ENCODE measurements at places on chromosomes 7 and 10.

DNA sequence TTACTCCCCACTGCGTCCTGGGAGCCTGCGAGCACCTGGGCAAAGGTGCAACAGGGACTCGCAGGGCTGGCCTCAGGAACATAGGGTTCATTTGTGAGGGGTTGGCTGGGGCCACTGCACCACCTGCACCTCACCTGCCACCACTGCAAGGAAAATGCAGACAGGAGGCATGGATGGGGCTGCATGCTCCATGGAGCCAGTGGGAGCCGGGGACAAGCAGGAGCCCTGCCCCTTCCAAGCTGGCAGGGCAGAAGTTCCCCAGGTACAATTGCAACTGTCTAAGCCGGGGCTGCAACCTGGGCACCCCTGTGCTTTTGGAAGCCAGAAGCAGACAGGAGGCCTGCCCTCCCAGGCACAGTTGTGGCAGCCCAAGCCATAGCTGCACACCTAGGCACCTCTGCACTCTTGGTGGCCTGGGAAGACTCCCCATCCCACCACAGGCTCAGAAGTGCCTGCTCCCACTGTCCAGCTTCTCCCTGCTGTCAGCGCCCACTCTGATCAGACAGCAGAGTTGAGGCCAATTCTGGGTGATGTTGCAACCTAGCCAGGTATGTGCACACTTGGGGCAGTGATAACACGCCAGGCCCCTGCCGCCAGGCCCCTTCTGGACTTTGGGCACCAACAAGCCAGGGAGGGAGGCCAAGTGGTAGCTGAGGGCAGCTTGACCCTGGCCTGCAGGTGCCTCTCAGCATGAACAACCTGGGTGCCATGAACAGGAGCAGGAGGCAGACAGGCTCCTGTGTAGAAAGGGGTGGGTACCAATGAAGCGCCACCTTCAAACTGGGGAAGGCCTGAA, 58.2 kb downstream of the TMEM106B start:
- DNase-seq, result no peak

DNA sequence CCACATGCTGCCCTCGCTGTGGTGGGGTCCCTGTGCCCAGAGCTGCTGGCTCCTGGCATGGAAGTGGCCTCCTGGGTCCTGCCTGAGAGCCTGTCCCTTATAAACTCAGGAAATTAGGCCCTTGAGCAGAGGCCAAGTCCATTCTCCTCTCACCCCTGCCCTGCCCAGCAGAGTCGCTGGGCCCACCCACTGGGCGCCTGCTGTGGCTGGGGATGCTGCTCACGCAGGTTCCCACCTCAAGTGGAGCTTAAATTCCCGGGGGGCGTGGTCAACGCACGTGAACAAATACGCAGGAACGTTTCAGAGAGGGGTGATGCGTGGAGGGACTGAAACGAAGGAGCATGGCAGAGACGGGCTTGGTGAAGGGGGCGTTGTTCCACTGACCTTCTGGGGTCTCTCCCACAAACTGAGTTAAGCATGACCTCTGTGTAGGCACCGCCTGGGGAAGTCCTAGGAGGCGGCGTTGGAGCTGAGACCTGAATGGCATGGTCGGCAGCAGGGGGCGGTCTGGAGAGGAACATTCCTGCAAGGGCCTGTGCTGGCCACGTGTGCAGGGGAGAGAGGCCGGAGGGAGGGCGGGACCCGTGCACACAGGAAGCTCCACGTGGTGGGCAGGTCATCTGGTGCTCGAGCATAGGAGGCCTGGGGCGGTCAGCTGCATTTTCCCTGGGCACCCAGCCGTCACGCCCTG, 27.9 kb downstream of the FAM20C start:
- peak; percentile 34 for DNase-seq

DNA sequence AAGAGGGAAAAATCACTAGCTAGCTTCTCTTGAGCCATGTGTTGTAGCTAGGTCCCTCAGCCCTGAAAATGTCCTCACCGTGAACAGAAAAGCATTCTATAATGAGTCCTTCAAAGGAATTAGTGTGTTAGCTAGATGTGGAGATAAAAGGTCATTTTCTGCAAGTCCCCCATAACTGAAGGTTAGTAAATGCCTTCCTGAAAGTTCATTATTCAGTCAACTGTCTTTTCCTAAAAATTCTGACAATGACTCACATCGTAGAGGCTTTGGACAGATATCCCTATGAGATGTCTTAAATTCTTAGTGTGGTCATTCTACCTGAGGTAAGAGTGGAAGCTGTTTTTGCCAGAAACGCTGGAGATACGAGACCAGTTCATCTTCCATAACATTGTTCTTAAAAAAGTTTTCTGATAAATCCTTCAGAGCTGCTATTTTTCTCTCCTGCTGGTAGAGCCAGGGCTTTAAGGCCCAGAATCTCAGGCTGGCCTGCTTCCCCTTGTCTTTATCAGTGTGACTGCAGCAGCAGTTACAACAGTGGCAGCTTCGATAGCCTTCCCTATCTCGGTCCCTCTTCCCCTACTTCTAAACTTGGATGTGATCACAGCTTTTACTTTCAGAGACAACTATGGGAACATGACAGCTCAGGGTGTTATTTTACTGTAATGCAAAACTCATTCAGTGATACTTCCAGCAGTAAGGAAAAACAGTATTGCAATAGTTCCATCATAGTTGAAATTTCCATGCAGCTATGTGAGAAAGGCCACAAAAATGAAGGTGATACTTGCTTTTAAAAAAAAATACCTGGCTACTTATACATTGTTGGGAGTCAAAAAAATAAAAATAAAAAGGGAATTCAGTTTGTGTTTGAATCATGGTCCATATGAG, 37.3 kb upstream of the PRKAR2B start:
- no peak for DNase-seq

GRCh38 chr7:6159524-6160031, 112.8 kb downstream of the CYTH3 start:
- no peak for DNase-seq

- peak; percentile 49 for DNase-seq
These were observed 136.4 kb downstream of the BMPER start for GRCh38 chr7:34041707-34042106.

DNA sequence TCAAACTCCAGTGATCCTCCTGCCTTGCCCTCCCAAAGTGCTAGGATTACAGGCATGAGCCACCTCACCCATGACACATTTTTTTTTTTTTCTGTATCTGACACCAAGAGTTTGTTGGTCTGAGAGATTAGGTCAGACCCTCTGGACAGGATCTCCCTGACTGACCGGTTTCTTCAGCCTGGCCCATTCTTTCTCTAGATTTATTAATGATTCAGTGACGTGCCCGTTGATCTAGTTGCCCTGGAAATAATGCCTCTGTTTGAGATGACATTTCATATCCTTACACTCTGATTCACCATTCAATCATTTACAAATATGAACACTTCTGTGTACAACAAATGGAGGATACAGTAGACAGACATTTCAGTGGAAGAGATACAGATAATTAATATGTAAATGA, 1.4 kb upstream of the ZNF212 start:
- DNase-seq, result no peak

GRCh38 chr7:84245835-84246234, 51.2 kb upstream of the SEMA3A start:
- no peak for DNase-seq

GRCh38 chr7:140542228-140542603, 62.9 kb upstream of the MKRN1 start:
- peak; percentile 57 for DNase-seq

- DNase-seq, result peak; percentile 74
These were observed 689.7 kb upstream of the CELF2 start for GRCh38 chr10:10327934-10328333.

- DNase-seq, result no peak
These were observed 65.5 kb downstream of the FAM171A1 start for GRCh38 chr10:15305634-15306033.

- no peak for DNase-seq
These were observed 127.8 kb upstream of the CDK6 start for GRCh38 chr7:92964141-92964540.

DNA sequence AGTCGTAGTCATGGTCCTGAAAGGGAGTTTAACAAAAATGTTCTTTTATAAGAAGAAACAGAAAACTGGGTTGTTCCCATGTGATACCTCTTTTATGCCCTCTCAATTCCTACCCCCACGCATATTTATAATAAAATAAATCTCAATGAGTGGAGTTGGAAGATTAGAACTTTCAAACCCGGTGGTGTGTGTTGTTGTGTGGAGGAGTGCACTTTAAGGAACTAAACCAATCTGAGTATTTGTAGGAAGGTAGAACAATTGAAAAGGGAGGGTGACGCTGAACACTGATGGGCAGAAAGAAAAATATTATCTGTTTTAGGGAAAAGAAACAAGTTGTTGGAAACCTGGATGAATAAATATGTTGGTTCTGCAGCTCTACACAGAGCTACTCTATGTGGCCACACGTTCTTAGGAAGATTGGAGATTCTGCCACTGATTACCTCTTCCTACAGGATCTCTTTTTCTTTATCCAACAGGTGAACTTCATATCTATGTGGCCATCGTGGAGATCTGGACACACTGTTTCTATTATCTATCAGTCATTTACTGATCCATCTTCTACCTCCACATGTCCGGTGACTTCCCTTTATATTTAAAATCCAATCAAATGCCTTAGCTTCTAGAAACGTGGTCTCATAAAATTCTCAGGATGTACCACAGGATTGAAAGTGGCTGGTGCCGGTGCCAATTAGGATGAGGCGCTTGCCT, 13.1 kb upstream of the GATA3 start:
- no peak for DNase-seq

- DNase-seq, result peak; percentile 76
These were observed 364.1 kb downstream of the GATA3 start for GRCh38 chr10:8418631-8419030.

DNA sequence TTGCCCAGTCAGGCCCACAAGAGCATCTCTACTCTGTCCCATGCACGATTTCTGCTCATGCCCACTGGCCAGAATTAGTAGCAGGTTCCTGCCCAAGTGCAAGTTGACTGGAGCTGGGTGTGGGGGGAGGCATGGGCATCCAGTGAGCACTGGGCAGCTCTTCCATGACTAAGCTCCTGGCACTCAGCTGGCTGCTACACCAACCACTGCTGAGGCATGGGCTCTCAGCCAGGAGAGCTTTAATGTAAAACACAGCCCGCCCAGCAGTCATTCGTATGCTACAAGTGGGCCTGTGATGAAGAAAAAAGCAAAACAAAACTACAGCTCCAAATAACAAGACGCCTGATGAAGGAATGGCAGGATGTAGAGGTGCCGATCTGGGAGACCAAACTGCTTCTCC, 335.4 kb upstream of the PFKP start:
- DNase-seq, result no peak

All from fibroblast of skin of right quadriceps (primary cell).